ENCODE measurements at places on chromosomes 1 and 21. TPM values are rescaled to one million over a fixed set of nuclear protein-coding genes. Genes with fewer than 3 reads are reported as not detected.

- no peak for DNase-seq
Observed at GRCh38 chr1:25430967-25431881, 527 bp downstream of the MACO1 start.

LRRC39 gene
- total RNA-seq, result 0.36 TPM

DNA sequence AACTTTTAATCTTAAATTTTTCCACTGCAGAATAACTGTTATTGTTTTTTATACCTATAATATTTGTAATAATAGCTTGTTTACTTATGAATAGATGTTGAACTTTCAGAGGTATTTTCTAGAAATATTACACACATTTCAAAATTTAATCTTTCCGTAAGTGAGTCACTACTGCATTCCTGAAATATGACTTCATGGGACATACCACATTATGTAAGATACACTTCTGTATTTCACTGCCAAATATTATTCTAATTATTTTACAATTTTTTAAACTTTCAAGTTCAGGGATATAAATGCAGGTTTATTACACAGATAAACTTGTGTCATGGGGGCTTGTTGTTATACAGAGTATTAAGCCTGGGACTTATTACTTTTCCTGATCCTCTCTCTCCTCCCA is 2220.5 kb downstream of the NCAM2 start:
- no peak for DNase-seq

DNA sequence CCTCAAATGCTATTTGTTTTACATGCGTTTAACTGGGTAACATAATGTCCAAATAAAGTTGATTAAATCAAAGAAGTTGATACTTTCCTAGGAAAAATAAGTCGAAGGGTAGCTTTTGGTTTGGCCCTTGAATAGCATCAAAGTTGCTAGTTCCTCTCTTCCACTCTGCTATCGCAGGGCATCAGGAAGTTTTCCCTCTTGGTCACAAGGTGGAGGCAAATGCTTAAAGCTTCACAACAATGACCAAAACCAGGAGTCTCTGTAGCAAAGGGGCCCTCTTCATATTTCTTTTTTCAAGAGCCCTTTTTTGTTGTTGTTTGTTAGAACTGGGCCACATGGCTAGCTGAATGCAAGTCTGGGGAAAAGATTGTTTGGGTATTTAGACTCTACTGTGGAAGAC is 668.4 kb downstream of the KCNT2 start:
- DNase-seq, result no peak

DNA sequence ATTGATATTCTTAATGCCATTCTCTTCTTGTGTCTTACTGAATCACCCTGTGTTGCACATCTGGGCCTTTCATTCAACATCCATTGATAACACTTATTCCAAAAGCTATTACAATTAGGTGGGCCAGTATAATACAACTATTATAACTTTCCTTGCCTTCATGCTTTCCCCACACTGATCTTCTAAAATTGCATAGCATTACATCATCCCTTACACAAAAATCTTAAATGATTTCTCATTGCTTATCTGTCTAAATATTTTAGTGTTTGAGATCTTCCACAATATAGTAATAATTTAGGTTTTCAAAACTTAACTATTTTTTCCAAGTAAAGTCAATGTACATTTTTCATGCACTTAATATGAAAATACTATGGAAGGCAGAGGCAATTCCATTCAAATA is 1634.1 kb downstream of the PLA2G4A start:
- no peak for DNase-seq

EMC1 gene
- total RNA-seq, result 55.3 TPM

- DNase-seq, result peak; percentile 89
Observed at GRCh38 chr1:234659538-234659937, 49.6 kb upstream of the IRF2BP2 start.

ATAD3A gene
- total RNA-seq, result 26.1 TPM

- peak; percentile 20 for DNase-seq
Observed at GRCh38 chr1:199269241-199269640, 630.4 kb downstream of the PTPRC start.

SHE gene
- total RNA-seq, result not detected

S100A7A gene
- total RNA-seq, result not detected

DNA sequence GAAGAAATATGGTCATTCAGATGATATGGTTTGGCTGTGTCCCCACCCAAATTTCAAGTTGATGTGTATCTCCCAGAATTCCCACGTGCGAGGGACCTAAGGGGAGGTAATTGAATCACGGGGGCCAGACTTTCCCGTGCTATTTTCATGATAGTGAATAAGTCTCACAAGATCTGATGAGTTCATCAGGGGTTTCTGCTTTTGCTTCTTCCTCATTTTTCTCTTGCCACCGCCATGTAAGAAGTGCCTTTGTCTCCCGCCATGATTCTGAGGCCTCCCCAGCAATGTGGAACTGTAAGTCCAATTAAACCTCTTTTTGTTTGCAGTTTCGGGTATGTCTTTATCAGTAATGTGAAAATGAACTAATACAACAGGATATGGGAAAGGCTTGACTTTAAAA is 1.4 kb upstream of the DPM3 start:
- DNase-seq, result no peak

- DNase-seq, result no peak
Observed at GRCh38 chr1:2875707-2876561, 74.4 kb upstream of the TTC34 start.

DNA sequence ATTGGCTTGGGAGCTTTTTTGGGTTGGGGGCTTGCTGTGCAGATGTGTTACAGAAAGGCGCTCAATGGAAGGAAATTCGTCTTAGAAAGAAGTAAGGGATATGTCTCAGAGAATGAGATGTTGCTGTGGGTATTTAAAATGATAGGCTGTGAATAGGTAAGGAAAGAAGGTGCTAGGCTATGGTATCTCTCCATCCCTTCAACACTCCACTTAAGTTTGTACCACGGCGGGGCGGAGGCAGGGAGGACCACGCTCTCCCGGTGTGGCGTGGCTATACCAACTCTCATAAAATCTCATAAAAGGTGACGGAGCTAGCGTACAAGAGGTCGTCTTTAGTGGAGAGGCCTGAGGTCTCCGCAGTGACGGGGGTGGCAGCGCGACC is 305 bp upstream of the RPS6KC1 start:
- no peak for DNase-seq

DNA sequence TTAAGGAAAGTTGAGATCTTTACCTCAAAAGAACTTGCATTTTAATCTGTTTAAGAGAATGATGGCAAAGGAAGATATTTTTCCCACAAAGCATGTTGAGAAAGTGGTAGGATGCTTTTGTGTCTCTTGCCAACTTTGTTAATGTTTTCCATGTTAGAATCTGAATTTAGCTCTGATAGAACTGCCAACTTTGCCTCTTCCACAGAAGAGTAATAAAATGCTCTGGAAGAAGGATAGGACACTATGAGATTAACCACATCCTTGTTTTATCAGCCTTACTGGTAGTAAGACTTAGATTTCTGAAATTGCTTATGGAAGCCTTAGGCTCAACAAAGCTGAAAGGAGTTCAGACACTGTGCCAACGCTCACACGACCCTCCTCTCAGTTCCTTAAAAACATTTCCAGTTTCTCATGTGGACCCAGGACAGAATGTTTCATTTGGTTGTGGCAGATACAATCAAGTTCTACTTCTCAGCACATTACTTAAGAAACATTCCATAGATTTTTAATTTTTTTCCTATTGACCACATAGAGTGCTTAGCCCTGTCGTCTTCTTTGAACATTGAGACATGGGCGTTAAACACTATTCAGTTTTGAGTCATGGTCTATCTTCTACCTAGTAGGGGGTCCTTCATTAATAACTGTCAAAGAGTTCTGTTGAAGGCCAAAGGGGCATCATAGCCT is 59.0 kb downstream of the MTR start:
- peak; percentile 21 for DNase-seq
